Fibroblast of skin of scalp (primary cell): ENCODE measurements at places on chromosomes 4 and X.

DNA sequence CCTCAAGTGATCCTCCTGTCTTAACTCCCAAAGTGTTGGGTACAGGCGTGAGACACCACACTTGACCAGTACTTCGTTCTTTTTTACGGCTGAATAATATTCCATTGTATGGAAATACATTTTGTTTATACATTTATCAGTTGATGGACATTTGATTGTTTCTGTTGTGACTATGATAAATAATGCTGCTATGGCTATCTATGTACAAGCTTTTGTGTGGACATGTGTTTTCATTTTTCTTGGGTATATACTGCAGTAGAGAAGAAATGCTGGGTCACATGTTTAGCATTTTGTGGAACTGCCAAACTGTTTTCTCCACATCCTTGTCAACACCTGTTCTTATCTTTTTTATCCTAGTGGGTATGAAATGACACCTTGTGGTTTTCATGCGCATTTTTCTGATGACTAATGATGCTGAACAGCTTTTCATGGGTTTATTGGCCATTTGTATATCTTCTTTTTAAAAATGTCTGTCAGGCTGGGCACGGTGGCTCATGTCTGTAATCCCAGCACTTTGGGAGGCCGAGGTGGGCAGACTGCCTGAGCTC, 37.3 kb downstream of the SAT1 start:
- DNase-seq, result no peak

DNA sequence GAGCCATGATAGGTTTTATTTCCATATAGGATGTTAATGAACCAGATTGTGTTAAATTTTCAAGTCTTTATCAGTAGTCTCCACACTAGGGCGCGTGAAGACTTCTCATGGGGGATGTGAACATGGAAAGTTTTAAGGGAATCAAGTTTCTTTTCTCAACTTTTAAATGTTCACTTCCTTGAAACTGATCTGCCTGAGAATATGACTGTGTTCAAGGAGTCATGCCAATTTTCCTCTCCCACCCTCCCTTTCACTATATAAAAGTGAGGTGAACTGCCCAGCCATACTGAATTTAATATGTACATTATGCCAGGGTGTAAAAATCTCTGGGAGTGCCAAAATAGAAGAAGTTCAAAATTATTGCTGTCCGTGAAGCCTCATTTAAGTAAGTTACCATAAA, 30.4 kb upstream of the HPGDS start:
- no peak for DNase-seq

- DNase-seq, result peak; percentile 64
These were observed 487.1 kb downstream of the STPG2 start for GRCh38 chr4:97656044-97656720.

DNA sequence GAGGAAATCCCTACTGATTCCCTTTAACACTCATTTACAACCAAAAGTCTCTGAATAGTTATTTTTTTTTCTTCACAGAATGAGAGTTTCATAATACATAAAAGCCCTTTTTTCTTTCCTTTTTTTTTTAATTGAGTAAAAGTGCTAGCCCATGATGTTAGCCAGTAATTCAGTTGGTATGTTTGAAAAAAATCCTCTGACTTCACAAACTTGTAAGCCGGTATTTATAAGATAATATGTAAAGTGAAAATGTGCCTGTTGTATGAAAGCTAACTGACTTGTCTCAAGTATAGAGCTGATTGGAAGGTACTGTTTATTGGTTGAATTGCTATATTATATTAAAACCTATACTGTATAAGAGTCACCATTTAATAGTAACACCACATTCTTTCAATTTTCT, 70.2 kb upstream of the NEIL3 start:
- no peak for DNase-seq

- DNase-seq, result peak; percentile 90
These were observed 134.7 kb downstream of the PALLD start for GRCh38 chr4:168631241-168632162.

- DNase-seq, result no peak
These were observed 569 bp downstream of the CXCR3 start for GRCh38 chrX:71617742-71618141.

- DNase-seq, result peak; percentile 17
These were observed 578 bp upstream of the SEL1L3 start for GRCh38 chr4:25863347-25863784.
